ENCODE measurements at places on chromosomes 3 and 15.

GRCh38 chr3:66261355-66261754 is 40.6 kb downstream of the SLC25A26 start:
- no peak for DNase-seq

GRCh38 chr15:90868261-90868689 is at the start of gene FURIN:
FURIN (plus strand) TSS chr15:90868588; CDS start chr15:90875741, 7,153 bp downstream.
- DNase-seq = no peak

GRCh38 chr3:126098391-126098858 is 14.5 kb upstream of the SLC41A3 start:
- no peak for DNase-seq

DNA sequence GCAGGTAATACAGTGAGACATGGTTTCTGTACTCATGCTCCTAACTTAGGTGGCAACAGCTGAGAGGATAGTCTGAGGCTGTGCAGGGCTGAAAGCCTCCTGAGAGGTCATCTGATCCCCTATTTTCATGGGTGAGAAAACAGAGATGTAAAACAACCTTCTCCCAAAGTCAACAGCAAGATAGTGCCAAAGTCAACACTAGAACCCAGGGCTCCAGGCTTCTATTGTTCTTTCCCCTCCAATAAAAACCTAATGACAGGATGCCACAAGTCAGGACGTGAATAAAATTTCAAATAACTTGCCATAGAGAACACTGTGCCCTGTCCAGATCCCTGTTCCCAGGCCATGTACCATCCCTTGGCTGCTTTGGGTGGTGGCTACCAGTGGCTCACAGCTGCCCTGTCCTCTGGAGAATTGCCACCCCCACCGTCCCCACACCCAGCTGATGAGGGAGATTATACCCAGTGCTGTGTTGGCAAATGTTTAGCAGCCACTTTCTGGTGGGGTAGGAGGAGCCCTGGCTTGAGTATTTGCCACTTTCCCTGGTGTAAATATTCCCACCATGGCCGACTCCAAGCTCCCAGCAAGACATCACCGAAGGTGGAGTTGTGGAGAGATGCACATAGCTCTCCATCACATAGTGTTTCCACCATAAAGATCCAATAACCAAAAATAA is 54.8 kb downstream of the SRGAP3 start:
- DNase-seq = no peak

GRCh38 chr15:49255966-49256759 is 86.1 kb downstream of the GALK2 start:
- no peak for DNase-seq

- no peak for DNase-seq
Observed at GRCh38 chr3:73762855-73763254, 138.1 kb upstream of the PDZRN3 start.

- DNase-seq = no peak
Observed at GRCh38 chr15:77282333-77282732, 137.6 kb downstream of the PEAK1 start.

GRCh38 chr15:35618260-35619188 is 72.6 kb upstream of the DPH6 start:
- no peak for DNase-seq

DNA sequence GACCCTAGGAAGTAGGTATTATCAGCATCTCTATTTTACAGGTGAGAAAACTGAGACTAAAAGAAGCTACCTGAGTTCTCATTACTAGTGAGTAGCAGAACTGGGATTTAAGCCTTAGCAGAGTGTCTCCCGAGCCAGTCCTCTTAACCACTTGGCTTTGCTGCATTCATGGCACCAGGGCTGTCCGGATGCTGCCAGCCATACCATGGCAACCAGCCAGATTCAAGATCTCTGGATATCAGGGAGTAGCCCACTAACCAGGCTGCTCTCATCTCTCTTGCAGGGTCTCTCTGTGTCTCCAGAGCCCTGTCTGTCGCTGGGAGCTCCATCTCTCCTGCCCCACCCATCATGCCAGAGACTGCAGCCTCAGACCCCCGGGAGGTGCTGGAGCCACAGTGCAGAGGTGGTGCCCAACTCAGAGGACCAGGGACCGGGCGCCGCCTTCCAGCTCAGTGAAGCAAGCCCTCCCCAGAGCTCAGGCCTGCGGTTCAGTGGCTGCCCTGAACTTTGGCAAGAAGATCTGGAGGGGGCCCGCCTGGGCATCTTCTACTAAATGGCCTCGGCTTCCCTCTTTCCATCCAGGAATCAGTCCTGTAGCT is 1.7 kb downstream of the MESP2 start:
- DNase-seq = no peak

- DNase-seq = no peak
Observed at GRCh38 chr3:25507811-25508210, 79.7 kb downstream of the RARB start.

DNA sequence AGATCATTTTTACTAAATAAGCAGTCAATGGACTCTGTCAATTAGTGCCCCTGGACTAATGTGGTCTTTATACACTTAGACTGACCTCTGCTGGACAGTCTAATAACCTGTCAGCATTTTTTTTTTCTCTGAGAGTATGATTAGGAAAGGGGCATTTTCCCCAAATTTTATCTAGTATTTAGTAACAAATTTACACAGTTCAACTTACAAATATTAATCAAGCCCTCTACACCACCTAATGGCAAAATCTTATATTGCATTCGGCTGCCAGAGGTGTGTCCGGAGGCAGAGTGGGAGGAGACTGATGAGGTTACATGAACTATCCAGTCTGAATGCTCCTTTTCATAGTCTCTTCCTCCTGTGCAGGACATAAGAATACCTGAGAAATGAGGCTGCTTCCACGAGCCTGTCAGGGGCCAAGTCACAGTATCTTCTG is 36.0 kb upstream of the COLQ start:
- peak; percentile 39 for DNase-seq

GRCh38 chr3:15923640-15924405 is 126.0 kb upstream of the ANKRD28 start:
- no peak for DNase-seq

DNA sequence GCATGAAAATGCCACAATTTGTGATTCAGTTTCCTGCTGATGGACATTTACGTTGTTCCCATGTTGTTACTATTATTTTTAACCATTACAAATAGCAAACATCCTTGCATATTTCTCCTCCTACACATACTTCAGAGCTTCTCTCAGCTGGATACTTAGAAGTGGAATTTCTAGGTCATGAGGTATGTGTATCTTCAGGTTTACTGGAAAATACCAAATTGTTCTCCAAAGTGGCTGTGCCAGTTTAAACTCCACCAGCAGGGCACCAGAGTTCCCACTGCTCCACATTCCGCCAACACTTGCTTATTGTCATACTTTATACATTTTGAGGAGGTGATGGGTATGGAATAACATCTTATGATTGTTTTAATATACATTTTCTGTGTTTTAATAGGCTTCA is 45.7 kb downstream of the PRR23E start:
- no peak for DNase-seq

DNA sequence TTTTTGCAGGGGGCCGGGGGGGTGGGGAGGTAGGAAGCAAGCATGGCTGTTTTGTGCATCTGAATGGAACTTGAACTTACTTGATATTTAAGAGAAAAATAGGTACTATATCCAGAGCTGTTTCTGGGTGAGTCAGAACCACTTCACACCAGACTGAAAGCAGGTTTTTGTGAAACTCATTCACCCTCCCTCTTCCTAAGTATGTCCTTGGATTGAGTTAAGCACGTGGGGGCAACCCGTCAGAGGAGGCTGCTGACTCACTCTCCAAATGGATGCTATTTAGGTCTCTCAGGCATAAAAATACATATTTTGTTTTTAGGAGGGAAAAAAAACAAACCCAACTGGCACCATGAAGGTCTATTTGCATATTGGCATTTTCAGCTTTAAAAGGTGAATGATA is 270.3 kb downstream of the RYR3 start:
- DNase-seq = no peak

GRCh38 chr3:181487236-181487978 is 224.3 kb upstream of the SOX2 start:
- no peak for DNase-seq

All from neural crest cell (in vitro differentiated cells).